GM23338 (cell line): ENCODE measurements at places on chromosomes 11 and 22. TPM values are rescaled to one million over a fixed set of nuclear protein-coding genes. Genes with fewer than 3 reads are reported as not detected.
A peak's percentile ranks its signal among the peaks of the same experiment; 100 is the strongest.

Gene OR2AG1
- polyA plus RNA-seq, result 0.07 and 0.16 TPM in 2 replicates

Gene SHANK2
- polyA plus RNA-seq, result 16.7 and 22.0 TPM in 2 replicates

Gene CCDC86
- polyA plus RNA-seq, result 67.0 and 67.3 TPM in 2 replicates

Gene SLC17A6
- 0.31 and 0.38 TPM in 2 replicates for polyA plus RNA-seq

Gene CEP126
- 1.5 and 2.3 TPM in 2 replicates for polyA plus RNA-seq

Gene OR5B21
- not detected in 2 replicates for polyA plus RNA-seq

Gene OR52N1
- polyA plus RNA-seq, result not detected in 2 replicates

Gene EHF
- not detected in 2 replicates for polyA plus RNA-seq

Gene SEPTIN3
- polyA plus RNA-seq, result 16.4 and 19.4 TPM in 2 replicates

DNA sequence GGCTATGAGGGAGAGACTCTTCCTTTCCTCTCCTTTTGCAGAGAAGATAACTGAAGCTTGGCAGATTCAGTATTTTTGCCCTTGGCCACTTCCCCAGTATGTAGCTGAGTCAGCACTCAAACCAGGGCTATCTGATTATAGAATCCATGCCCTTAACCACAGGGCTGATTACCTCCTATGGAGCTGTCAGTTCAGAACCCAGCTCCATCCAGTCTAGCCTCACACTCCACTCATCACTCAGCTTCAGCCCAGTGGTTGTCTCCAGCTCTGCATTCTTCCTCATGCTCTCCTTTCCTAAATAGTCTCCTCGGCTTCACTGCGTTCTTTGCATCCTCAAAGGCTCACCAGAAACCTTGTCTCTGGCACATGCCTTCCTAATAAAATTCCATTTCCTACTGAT is 151.6 kb upstream of the BLID start:
- no peaks in the 10 kb centered on the region for H3K36me3 ChIP-seq
- H3K27me3 ChIP-seq, result no peaks in the 10 kb centered on the region
- no peak overlapping the region for H3K27ac ChIP-seq
- H3K4me3 ChIP-seq, result no peak overlapping the region
- peaks cover 10% of the 10 kb centered on the region; the same call in 1 of the 2 replicates for H3K4me1 ChIP-seq

DNA sequence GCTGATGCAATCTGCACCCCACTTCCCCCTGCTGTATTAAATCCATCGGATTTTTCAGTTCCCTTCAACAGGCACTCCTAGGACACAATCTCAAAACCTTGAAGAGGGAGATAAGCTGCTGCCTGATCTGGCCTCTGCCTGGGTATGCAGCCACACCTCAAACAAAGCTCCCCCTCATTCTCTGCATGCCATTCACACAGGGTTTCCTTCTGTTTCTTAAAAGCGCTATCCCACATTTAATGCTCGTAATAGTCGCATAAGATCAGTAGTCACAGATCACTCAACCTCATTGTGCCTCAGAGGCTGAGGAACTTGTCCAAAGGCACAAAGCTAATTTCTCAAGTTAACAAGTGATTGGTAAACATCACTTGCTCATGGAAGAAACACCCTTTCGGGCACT is 34.0 kb downstream of the UQCR10 start:
- H3K27ac ChIP-seq, result 0 out of 2 replicates have a peak overlapping the region, but pooled peaks have one; percentile 45
- no peaks in the 10 kb centered on the region; the same call in none of the 2 replicates for H3K36me3 ChIP-seq

DNA sequence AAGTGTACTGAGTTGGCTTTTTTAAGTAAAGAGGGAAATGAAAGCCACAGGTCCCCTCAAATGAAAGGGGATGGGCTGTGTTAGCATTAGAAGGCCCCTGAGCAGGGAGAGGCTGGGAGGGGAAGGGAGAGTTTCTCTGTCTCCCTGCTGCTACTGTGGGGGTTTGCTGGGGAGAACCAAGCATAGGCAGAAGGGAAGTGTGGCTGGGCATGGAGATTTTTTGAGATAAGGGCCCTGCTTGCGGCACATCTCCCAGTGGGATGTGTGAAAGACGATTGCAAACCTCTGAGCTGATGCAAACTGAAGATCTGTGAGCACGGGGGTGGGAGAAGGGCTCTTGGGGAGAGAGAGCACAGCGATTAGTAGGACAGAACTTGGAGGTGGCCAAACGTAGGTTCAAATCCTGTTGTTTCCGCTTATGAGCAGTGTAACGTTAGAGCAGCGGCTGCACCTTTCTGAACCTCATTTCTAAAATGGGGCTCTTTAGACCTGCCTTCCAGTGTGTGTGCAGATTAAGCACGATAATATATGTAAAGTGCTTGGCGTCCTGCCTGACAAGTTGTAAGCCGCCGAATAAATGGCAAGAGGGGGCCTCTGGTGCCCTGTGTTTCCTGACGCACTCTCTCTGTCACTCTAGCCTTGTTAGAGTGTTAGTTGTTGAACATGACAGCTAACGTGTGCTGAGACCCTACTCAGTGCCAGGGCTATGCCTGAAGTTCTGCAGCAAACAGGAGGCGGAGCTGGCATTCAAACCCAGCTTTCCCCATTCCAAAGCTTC is 122.3 kb downstream of the GRIK4 start:
- no peaks in the 10 kb centered on the region for H3K27me3 ChIP-seq
- H3K4me3 ChIP-seq, result no peak overlapping the region
- no peak overlapping the region for H3K27ac ChIP-seq
- H3K36me3 ChIP-seq, result no peaks in the 10 kb centered on the region

DNA sequence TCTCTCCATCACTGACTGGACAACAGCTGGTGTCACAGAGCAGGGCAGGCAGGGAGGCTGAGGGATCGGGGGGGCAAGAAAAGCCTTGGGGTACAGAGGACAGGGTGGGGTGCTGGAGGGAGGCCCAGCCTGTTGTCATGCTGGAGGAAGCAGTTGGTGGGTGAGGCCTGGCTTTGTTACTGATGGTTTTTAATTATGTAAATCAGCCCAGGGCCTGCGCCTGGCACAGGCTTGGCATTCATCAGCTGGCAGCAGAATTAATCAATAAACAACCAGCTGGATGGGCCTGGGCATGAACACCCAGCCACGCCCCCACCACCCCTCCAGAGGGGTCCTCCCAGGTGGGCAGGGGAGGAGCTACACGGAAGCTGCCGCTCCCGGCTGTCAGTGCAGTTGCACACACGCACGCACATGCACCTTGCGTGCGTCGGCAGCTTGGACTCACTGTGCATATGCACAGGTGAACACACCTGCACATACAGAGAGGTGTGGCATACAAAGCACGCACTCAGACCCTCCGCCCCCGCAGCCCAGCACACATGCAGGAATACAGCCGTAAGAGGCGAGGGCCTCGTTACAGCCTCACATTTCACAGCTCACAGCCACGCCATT is 21.3 kb upstream of the ELFN2 start:
- no peaks in the 10 kb centered on the region for H3K4me1 ChIP-seq
- no peaks in the 10 kb centered on the region for H3K36me3 ChIP-seq

DNA sequence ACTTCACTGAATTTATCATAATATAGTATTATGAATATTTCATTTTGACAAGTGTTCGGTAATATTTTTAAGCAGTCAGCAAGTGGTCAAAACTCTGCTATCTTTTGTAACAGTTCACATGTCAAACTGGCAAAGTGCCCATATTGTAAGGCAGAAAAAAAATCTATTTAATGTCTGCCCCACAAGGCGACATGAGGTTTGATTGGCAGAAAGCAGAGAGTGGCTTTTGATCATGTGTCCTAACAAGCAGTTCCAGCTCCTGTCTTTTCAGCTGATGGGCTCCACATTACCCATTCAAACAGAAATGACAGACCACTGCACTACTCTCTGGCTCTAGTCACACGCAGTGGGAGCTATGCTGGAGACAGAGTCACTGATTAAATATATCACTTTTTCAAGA is 59.0 kb downstream of the SOX6 start:
- H3K27me3 ChIP-seq, result no peaks in the 10 kb centered on the region
- DNase-seq, result no peak
- no peak overlapping the region for H3K4me3 ChIP-seq
- no peak overlapping the region for H3K27ac ChIP-seq
- H3K4me1 ChIP-seq, result 0 out of 2 replicates have a peak, but pooled peaks cover 7% of the 10 kb centered on the region
- no peaks in the 10 kb centered on the region for H3K36me3 ChIP-seq

DNA sequence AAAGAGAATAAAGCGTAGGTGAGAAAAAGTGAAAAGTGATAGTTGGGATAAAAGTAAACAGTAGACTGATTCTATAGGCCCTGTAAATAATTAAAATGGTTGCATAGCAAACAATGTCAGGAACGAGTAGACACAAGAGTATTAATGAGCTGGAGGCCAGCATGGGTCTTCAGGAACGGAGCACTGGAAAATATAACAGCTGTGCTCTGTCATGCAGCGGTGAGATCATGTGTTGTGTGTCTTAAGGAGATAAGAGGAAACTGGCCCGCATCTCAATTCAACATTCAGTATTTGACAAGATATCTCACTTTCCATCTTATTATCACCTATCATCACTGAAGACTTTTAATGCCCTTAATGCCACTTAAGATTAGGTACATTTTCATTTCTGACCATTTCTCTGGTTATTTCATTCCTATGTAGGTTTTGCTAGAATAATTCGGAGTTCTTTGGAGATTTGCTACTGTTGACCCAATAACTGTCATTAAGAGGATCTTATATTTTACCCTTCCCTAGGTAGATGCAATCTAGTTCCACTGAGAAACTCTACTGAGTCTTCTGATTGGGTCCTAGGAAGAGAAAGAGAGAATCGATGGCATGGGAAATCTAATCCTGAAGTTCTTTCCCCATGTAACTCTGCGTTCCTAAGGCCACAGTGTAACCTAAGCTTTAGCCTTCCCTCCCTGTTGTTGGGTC is 35.5 kb upstream of the VWA5A start:
- no peaks in the 10 kb centered on the region for H3K27me3 ChIP-seq
- no peak overlapping the region for H3K4me3 ChIP-seq
- DNase-seq, result no peak
- H3K4me1 ChIP-seq, result peaks cover 5% of the 10 kb centered on the region; the same call in 1 of the 2 replicates
- H3K36me3 ChIP-seq, result no peaks in the 10 kb centered on the region

DNA sequence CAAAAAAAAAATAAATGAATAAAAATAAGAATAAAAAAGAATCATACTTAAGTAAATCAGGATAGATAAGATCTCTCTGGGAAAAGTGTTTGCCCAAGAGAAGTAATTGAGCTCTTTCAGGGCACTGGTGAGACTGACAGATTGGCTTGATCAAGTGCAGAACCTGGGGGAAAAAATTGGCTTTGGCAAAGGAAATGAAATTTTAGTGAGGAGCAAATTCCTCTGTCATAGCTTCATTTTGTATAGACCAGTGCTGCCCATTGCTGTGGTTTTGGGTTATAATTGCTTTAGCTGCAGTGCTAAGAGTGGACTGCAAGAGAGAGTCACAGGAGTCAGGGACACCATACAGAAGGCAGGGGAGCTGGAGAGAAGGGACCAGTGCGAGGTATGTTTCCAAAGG is 35.7 kb downstream of the SFI1 start:
- no peaks in the 10 kb centered on the region for H3K27me3 ChIP-seq
- H3K4me3 ChIP-seq, result no peak overlapping the region
- no peak overlapping the region for H3K27ac ChIP-seq
- DNase-seq, result no peak
- H3K36me3 ChIP-seq, result no peaks in the 10 kb centered on the region
- no peaks in the 10 kb centered on the region for H3K4me1 ChIP-seq

GRCh38 chr11:61442616-61443015 is 12.7 kb downstream of the SDHAF2 start:
- no peak for DNase-seq
- peak overlapping the region; percentile 65; the same call in 1 of the 2 replicates for H3K27ac ChIP-seq
- no peak overlapping the region for H3K4me3 ChIP-seq
- H3K4me1 ChIP-seq, result no peaks in the 10 kb centered on the region; the same call in 1 of the 2 replicates
- H3K36me3 ChIP-seq, result peaks cover 44% of the 10 kb centered on the region

GRCh38 chr11:133936592-133936991 is 20.2 kb downstream of the IGSF9B start:
- no peak overlapping the region for H3K27ac ChIP-seq
- DNase-seq, result no peak
- H3K27me3 ChIP-seq, result no peaks in the 10 kb centered on the region
- H3K36me3 ChIP-seq, result peaks cover 7% of the 10 kb centered on the region
- no peaks in the 10 kb centered on the region for H3K4me1 ChIP-seq
- H3K4me3 ChIP-seq, result no peak overlapping the region

DNA sequence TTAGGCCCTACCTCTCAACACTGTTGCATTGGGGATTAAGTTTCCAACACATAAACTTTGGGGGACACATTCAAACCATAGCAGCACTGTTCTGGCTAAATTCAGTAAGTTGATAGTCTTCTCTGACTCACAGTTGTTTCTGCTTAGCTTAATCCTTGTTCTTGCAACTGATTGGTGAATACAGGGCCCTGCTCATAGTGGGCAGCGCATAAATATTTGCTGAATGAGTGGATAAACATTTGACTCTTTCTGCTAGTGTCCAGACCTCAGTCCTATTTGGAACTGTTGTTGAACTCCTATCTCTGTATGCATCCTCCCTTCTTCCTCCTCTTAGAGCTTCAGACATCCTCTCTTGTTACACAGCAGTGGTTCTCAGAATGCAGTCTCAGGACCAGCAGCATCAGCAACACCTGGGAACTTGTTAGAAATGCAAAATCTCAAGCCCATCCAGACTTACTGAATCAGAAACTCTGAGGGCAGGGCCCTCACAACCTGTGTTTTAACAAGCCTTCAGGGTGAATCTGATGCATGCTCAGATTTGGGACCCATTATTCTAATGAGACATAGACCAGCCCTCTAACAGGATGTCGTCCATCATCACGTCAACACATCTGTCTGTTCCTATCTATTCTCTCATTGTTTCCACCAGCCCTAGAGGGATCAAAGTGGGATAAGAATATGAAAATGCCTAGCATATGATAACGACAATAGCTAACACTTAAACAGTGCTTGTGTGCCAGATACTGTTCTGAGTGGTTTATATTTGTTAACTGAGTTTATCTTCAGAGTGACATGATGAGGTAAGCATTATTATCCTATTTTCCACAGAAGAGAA is 22.3 kb downstream of the SPON1 start:
- H3K4me1 ChIP-seq, result no peaks in the 10 kb centered on the region
- no peaks in the 10 kb centered on the region for H3K27me3 ChIP-seq
- H3K27ac ChIP-seq, result no peak overlapping the region
- H3K36me3 ChIP-seq, result no peaks in the 10 kb centered on the region
- no peak overlapping the region for H3K4me3 ChIP-seq

DNA sequence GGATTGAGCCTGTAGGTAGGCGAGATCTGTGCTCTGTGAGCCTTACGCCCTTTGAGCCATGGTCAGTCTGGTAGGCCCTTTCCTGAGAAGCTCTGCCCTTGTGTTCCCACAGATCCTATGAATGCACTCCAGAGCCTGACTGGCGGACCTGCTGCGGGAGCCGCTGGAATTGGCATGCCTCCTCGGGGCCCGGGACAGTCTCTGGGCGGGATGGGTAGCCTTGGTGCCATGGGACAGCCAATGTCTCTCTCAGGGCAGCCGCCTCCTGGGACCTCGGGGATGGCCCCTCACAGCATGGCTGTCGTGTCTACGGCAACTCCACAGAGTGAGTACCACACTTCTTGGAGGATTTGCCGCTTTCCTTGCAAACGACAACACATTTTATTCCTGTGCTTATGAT is 47.4 kb downstream of the MED15 start:
- DNase-seq, result no peak
- H3K4me3 ChIP-seq, result no peak overlapping the region
- no peak overlapping the region for H3K27ac ChIP-seq
- H3K4me1 ChIP-seq, result peaks cover 4% of the 10 kb centered on the region; the same call in 1 of the 2 replicates
- peaks cover 5% of the 10 kb centered on the region; the same call in 1 of the 2 replicates for H3K36me3 ChIP-seq

- 0 out of 2 replicates have a peak, but pooled peaks cover 2% of the 10 kb centered on the region for H3K36me3 ChIP-seq
- 0 out of 2 replicates have a peak, but pooled peaks cover 4% of the 10 kb centered on the region for H3K4me1 ChIP-seq
These were observed 53.3 kb downstream of the MRTFA start for GRCh38 chr22:40583053-40583741.
